ENCODE measurements at places on chromosomes 11 and 22.

DNA sequence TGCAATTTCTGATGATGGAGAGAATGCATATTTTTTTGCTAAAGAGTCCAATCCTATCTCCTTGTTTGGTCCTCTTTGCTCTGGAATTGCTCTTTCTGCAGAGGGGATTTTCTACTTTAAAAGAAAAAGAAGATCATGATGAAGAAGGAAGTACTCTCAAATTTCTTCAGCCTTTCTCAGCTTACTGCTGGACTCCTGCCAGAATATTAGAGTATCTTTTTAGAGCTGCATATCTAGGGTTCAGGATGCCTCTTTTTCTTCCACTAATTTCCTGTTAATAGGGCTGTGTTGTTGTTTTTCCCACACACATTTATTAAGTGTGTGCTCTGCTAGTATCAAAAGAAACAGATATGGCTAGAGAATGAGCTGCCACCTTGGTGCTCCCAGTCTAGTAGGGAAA, 18.2 kb downstream of the UBASH3B start:
- peaks cover 33% of the 10 kb centered on the region for H3K4me1 ChIP-seq
- DNase-seq: no peak
- no peak overlapping the region for H3K27ac ChIP-seq

DNA sequence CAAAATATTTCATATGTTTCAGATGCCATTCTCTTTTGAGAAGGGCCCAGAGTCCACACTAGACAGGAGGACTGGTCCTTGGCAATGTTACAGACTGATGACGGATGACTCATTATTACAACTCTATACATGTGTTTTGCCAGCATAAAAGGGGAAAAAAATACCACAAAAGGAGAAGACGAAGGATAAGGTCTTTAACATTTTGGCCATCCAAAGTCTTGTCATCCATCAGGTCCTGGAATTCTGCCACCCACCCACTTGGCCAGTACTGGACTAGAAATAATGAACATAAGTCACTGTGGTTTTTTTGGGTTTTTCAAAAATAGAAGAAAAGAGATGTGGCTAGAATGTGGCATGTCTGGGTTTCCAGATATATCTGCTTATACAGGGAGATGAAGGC, 57.7 kb upstream of the BDNF start:
- no peaks in the 10 kb centered on the region for H3K27me3 ChIP-seq
- no peaks in the 10 kb centered on the region for H3K36me3 ChIP-seq
- H3K4me3 ChIP-seq: no peak overlapping the region
- no peak for DNase-seq
- no peak overlapping the region for H3K27ac ChIP-seq

- no peak overlapping the region for H3K27ac ChIP-seq
- H3K4me1 ChIP-seq: peaks cover 3% of the 10 kb centered on the region
- no peak for DNase-seq
These were observed 6.4 kb downstream of the MOB2 start for GRCh38 chr11:1480191-1480554.

- no peak overlapping the region for H3K4me3 ChIP-seq
- H3K27ac ChIP-seq: no peak overlapping the region
- H3K27me3 ChIP-seq: peaks cover 4% of the 10 kb centered on the region
- DNase-seq: no peak
- no peaks in the 10 kb centered on the region for H3K36me3 ChIP-seq
These were observed 195.9 kb downstream of the BCR start for GRCh38 chr22:23376256-23376655.

- H3K36me3 ChIP-seq: peaks cover 3% of the 10 kb centered on the region
- H3K27me3 ChIP-seq: no peaks in the 10 kb centered on the region
- DNase-seq: no peak
- H3K27ac ChIP-seq: no peak overlapping the region
These were observed 31.5 kb downstream of the STIM1 start for GRCh38 chr11:3886985-3887384.

Measured in activated B cell treated with CpG ODN at 0.5 μM for 24 hours (primary cell).